ENCODE measurements at places on chromosomes 5 and 9.

DNA sequence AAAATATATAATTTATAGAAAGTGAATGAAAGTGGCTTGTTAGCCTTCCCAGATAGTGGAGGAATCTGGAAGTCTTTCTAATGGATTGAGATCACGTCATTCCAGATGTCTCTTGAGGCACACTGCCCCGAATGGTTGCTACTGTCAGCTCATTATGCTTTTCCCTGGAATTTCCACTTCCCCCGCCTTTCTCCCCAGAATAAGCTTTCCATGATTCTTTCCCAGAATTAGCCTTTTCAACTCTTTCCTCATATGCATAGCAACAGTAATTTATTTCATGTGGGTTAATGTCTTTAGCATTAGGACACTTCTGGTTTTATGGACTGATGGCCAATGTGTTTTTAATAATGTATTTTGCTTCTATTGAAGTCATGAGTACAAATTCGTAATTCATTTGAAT lies 81.5 kb downstream of the PALM2AKAP2 start:
- no peak for DNase-seq

- DNase-seq = no peak
Observed at GRCh38 chr9:131579789-131580211, 34.5 kb downstream of the PRRT1B start.

DNA sequence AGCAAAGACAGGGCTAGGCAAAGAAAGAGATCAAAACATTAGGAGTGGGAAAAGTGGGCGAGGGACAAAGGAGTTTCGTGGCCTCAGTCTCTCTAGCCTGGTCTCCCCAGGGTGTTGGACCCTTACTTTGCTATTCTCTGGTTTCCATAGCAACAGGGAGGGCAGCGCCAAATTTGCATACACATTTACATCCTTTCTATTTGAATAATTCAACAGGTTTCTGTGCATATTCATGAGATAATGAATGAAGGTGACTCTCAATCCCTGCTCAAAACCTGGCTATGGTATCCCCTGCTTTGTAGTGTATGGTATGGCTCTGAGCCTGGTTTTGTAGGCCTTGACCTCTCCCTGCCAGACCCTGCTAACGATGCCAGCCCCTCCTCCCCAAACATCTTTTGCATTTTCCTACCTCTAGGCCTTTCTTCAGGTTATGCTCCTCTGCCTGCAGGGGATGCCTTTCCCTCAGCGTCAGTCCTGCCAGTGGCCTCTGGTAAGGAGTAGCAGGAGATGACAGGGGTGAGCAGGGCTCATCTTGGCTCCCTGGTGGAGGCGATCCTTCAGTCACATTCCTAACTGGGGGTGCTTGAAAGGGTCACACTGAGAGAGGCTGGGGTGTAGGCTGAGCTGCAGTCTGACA lies 9.8 kb downstream of the RPP25L start:
- DNase-seq = no peak

GRCh38 chr9:38062498-38063362 lies 6.3 kb downstream of the SHB start:
- DNase-seq = no peak

DNA sequence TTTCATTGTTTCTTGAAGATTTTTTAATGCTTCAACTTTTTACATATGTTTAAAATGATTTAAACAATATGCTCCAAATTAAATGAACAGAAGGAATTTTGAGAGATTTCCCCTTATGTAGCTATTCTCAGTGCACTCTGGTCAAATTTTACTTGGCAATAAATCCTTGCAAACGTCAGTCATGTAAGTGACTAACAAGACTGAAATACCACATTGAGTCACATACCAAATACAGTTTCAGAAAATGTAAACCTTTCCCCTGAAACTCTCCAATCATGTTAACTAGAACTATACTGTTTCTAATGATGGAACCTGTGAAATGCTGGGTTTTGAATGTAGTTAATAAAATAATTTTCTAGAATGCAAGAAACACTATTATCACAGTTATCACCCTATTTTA lies 29.6 kb downstream of the SAR1B start:
- DNase-seq = no peak

- no peak for DNase-seq
Observed at GRCh38 chr5:8340739-8341344, 471.9 kb downstream of the MTRR start.

GRCh38 chr9:121822093-121823085 lies 171.0 kb downstream of the DAB2IP start:
- DNase-seq = no peak

- DNase-seq = no peak
Observed at GRCh38 chr9:121354762-121355161, 15.3 kb downstream of the STOM start.

- DNase-seq = no peak
Observed at GRCh38 chr5:84816746-84817547, 432.3 kb upstream of the EDIL3 start.

GRCh38 chr5:143019614-143020515 lies 249.7 kb downstream of the ARHGAP26 start:
- DNase-seq = no peak

GRCh38 chr9:96719521-96719920 lies 58.4 kb downstream of the ZNF510 start:
- no peak for DNase-seq

GRCh38 chr5:127757576-127757975 lies 54.4 kb downstream of the CCDC192 start:
- DNase-seq = no peak

DNA sequence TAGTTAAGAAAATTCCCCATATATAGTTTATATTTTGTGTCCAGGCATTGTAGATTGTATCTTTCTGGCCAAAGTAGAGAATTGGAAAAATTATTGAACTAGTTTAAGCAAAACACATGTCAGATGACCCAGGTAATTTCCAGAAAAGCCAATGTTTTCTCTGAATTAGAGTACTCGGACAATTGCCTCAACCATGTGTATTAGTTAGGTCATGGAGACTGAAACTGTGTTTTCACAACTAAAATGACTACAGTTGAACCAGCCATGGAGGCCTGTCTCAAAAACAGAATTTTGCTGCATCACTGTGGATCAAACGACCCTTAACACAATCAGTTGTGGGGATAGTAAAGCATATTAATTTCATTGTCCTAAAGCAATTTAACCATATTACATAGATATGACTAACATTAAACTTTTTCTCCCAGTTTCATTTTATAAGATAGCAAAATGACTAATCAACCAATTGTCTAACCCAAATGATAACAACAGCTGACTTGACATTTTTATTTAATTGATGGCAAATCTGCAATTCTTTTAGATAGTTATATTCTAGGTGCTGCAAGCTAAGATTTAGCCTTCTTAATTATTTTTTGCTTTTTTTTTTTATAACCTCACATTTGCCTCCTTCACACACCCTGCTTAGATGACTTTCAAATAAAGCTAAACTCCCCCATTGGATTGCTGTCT lies 39.2 kb upstream of the SPDL1 start:
- no peak for DNase-seq

- DNase-seq = no peak
Observed at GRCh38 chr5:167631191-167631590, 660.3 kb upstream of the WWC1 start.

GRCh38 chr9:118643118-118643517 lies 726.1 kb downstream of the BRINP1 start:
- no peak for DNase-seq

GRCh38 chr5:160061770-160062169 lies 52.8 kb downstream of the TTC1 start:
- no peak for DNase-seq

DNA sequence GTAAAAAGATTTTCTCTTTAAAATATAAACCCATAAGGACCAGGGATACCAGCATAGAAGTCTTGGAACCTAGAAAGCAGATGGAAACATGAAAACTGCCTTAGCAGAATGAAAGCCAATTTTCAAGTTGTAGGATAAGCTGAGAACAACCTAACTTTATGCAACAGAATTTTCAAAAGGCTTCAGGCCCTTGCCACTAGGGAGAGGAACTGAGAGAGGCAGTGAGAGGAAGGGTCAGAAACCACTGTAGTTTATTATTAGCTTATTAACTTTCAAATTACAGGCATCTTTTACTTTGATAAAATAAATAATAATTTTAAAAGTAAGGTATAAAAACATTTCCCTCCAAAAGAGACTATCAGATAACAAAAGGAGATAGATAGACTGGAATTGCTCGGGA lies 33.4 kb downstream of the FAM81B start:
- DNase-seq = no peak
